SJSA1 (cell line): ENCODE measurements at places on chromosomes 11 and 22. TPM values are rescaled to one million over a fixed set of nuclear protein-coding genes. Genes with fewer than 3 reads are reported as not detected.
A peak's percentile ranks its signal among the peaks of the same experiment; 100 is the strongest.

DNA sequence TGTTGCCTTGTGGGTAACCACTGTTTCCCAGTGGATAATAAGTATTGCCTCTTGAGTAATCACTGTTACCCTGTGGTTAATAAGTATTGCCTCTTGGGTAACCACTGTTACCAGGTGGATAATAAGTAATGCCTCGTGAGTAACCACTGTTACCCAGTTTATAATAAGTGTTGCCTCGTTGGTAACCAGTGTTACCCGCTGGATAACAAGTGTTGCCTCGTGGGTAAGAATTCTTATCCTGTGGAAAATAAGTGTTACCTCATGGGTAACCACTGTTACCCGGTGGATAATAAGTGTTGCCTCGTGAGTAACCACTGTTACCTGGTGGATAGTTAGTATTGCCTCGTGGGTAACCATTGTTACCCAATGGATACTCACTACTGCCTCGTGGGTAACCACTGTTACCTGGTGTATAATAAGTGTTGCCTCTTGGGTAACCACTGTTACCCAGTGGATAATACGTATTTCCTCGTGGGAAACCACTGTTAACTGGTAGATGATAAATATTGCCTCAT lies 24.1 kb upstream of the NXPE4 start:
- no peaks in the 10 kb centered on the region for H3K27me3 ChIP-seq
- H3K27ac ChIP-seq: no peak overlapping the region
- no peak overlapping the region for H3K4me3 ChIP-seq
- no peak for DNase-seq

Gene AIFM3
- total RNA-seq: not detected in 2 replicates

Gene LMF2
- total RNA-seq: 34.7 and 53.5 TPM in 2 replicates

DNA sequence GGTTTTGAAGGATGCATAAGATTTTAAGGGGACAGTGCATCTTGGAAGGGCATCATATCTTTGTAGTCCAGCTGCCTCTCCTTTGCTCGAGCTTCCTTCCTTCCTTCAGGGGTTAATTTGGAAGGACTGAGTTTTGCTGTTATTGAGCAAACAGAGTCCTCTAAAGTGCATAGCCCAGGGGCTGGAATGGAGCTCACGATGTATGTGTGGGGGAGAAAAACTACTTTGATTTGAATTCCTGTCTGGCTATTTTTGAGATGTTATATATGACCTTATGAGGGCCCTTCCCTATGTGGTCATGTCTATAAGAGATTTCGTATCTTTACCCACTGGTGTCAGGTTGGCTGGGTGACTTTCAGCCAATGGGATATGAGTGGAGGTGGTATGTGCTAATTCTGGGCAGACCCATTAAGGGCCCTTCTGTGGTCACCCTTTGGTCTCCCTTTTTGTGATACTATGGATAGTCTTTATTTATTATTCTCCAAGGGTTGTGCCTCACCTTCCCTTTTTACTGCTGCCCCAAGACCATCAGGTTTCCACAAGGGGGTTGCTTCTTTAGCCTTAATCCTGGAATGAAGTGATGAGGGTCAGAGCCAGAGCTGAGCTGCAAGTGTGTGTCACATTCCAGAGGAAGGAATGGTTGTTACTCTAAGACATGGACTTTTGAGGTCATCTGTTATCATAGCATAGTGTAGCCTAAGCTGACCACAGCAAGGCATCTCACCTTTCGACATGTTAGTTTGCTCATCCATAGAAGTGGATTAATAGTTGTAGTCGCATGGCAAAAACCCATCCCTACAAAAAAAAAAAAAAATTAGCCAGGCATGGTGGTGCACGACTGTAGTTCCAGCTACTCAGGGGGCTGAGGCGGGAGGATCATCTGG lies 54.6 kb downstream of the LRRC74B start:
- no peak overlapping the region for H3K4me3 ChIP-seq
- no peak for DNase-seq

Gene OR52H1
- not detected in 2 replicates for total RNA-seq

DNA sequence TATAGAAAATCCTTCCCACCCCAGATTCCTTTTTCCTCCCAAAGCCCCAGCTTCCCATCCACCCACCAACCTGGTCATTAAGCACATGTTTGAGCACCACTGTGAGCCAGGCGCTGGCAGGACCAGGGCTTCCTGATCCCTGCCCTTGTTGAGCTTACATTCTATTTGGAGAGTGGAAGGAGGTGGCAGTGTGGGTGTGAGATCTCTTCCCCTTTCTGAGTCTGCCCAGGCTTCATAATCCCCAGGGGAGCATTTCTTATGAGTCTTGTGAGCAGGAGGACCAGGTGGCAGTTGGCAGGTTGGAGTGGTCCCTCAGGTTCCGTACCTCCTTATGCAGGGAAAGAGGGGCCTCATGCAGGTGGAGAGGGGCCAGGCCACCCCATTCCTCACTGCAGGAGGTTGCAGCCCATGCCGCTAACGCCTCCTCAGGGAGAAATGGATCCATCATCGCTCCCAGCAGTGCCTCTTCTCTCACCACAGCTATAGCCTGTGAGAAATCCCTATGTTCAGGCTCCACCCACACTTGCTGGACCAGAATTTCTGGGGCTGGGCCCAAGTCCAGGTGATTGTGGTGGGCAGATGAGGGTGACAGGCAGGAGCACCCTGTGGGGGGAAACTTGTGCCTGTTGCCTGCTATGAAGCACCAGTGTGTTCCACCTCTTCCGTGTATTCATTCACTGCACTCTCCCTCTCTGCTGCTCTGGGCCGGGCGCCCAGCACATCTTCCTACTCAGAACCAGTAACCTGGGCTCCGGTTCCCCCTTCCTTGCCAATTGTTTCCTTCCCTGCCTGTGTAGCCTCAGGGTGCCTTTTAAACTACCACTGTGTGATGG lies 23.5 kb downstream of the UBE2L3 start:
- H3K36me3 ChIP-seq: peaks cover 73% of the 10 kb centered on the region
- DNase-seq: no peak
- no peak overlapping the region for H3K27ac ChIP-seq
- no peaks in the 10 kb centered on the region for H3K27me3 ChIP-seq
- no peak overlapping the region for H3K4me3 ChIP-seq

GRCh38 chr11:96044311-96044710 lies 120.4 kb upstream of the MTMR2 start:
- H3K36me3 ChIP-seq: no peaks in the 10 kb centered on the region
- H3K27me3 ChIP-seq: no peaks in the 10 kb centered on the region
- H3K27ac ChIP-seq: no peak overlapping the region
- H3K4me1 ChIP-seq: peaks cover 4% of the 10 kb centered on the region; the same call in 1 of the 2 replicates
- no peak overlapping the region for H3K4me3 ChIP-seq

GRCh38 chr11:17504330-17505107 lies 27.9 kb upstream of the ABCC8 start:
- no peak overlapping the region for H3K4me3 ChIP-seq
- no peak overlapping the region for H3K27ac ChIP-seq
- H3K4me1 ChIP-seq: no peaks in the 10 kb centered on the region

- H3K4me3 ChIP-seq: no peak overlapping the region
- H3K27me3 ChIP-seq: 0 out of 2 replicates have a peak, but pooled peaks cover 3% of the 10 kb centered on the region
- H3K27ac ChIP-seq: no peak overlapping the region
- peaks cover 23% of the 10 kb centered on the region for H3K4me1 ChIP-seq
- no peaks in the 10 kb centered on the region for H3K36me3 ChIP-seq
- DNase-seq: no peak
Measured at GRCh38 chr11:2766166-2766565, 66.4 kb upstream of the KCNQ1OT1 start.

Gene MOB2
- total RNA-seq: 3.9 and 9.1 TPM in 2 replicates

GRCh38 chr11:124919898-124920297 lies 848 bp downstream of the HEPN1 start:
- H3K4me3 ChIP-seq: no peak overlapping the region
- peaks cover 11% of the 10 kb centered on the region for H3K4me1 ChIP-seq
- H3K27me3 ChIP-seq: no peaks in the 10 kb centered on the region
- DNase-seq: no peak
- no peaks in the 10 kb centered on the region for H3K36me3 ChIP-seq
- no peak overlapping the region for H3K27ac ChIP-seq

Gene IFITM10
- total RNA-seq: 0.05 TPM in 1 of 2 replicates, not detected in the other

Gene GAL
- total RNA-seq: not detected in 2 replicates

DNA sequence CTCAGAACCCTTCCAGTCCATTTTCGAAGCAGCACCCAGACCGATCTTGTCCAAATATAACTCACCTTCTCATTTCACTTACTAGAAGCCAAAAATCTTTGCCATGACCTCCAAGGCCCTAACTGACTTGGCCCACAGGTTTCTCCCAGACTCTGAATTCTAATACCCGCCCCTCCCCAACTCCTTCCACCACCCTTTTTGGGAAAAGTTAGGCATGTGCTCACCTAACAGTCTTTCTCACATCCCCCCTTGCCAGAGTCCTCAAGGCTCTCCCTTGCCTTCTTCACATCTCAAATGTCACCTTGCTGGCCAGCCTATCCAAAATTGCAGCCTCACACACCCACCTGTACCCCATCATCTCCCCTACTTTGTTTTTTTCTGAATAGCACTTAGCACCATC lies 369.3 kb downstream of the NXPE2 start:
- no peak for DNase-seq
- no peaks in the 10 kb centered on the region for H3K4me1 ChIP-seq
- H3K36me3 ChIP-seq: no peaks in the 10 kb centered on the region
- H3K4me3 ChIP-seq: no peak overlapping the region

DNA sequence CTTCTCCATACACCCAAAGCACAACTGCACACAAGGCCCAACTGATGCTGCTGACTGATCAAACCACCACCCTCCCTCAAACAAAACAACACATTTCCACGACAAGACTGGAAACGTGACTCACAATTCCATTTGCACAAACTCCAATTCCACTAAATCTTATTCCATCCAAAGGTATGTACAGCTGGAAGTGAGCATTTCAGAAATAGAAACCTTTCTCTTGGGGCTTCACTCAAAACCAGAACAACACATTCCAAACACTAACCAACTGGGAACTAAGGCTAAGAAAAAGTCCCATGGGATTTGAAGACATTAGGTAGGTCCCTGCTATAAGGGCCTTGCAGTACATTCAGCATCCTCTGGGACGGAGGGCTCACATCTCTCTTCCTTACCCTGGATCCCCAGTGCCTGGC lies 19.6 kb downstream of the MORC2 start:
- H3K27me3 ChIP-seq: no peaks in the 10 kb centered on the region
- no peak for DNase-seq
- no peak overlapping the region for H3K4me3 ChIP-seq
- peaks cover 95% of the 10 kb centered on the region for H3K36me3 ChIP-seq
- no peaks in the 10 kb centered on the region for H3K4me1 ChIP-seq

DNA sequence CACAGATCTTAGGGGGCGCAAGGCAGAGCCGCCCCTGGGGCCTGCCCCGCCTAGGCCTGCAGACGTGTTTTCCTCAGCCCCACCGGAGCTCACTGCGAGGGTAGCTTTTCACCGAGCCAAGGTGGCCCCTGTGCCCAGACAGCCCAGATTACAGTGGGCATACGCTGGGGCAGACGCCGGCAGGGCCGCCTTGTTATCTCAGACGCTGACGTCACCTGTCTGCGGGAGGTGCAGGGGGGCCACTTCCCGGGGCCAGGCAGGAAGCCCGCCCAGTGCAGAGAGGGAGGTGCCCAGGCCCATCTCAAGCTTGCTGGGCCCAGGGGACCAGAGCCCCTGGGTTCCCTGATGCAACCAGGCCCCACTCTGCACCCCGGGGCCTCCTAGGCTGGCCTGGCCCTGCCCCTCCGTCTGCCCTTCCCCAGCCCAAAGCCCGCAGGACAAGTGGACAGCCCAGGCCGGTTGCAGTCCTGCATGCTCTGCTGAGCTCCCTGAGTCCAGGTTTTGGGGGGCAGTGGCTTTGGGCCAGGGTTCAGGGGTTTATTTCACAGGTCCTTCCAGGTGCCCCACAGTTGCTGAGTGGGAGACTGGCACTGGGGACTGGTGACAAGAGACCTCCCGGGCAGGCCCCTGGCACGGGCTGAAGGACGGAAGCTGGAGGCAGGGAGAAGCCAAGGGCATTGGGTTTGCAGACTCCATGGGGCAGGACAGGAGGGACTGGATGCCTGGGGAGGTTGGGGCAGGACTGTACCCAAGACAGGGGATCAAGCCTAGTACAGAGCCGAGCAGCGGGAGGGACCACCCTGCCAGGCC lies 38.6 kb downstream of the IGF2 start:
- H3K4me3 ChIP-seq: no peak overlapping the region
- peaks cover 54% of the 10 kb centered on the region for H3K4me1 ChIP-seq
- no peaks in the 10 kb centered on the region; the same call in 1 of the 2 replicates for H3K36me3 ChIP-seq
- no peaks in the 10 kb centered on the region for H3K27me3 ChIP-seq
- H3K27ac ChIP-seq: peak overlapping the region; percentile 43; the same call in 1 of the 2 replicates

GRCh38 chr22:42296381-42296853 lies 26.0 kb upstream of the TCF20 start:
- no peaks in the 10 kb centered on the region for H3K36me3 ChIP-seq
- no peaks in the 10 kb centered on the region for H3K4me1 ChIP-seq
- no peak overlapping the region for H3K4me3 ChIP-seq
- no peak overlapping the region for H3K27ac ChIP-seq

Gene CSNK2A3
- total RNA-seq: 0.53 and 2.3 TPM in 2 replicates

Gene AGBL2
- 0.45 TPM in 1 of 2 replicates, not detected in the other for total RNA-seq

Gene RAB3IL1
- 1.8 and 3.0 TPM in 2 replicates for total RNA-seq

- H3K27ac ChIP-seq: no peak overlapping the region
- no peak overlapping the region for H3K4me3 ChIP-seq
- H3K27me3 ChIP-seq: no peaks in the 10 kb centered on the region
- peaks cover 6% of the 10 kb centered on the region; the same call in 1 of the 2 replicates for H3K4me1 ChIP-seq
Measured at GRCh38 chr22:38127869-38128268, 17.4 kb upstream of the BAIAP2L2 start.

Gene SOX10
- total RNA-seq: not detected in 2 replicates

GRCh38 chr22:20805972-20806471 lies 32.1 kb downstream of the SERPIND1 start:
- DNase-seq: peak; percentile 27
- no peak overlapping the region for H3K4me3 ChIP-seq
- H3K4me1 ChIP-seq: peaks cover 20% of the 10 kb centered on the region
- H3K27me3 ChIP-seq: no peaks in the 10 kb centered on the region
- H3K36me3 ChIP-seq: peaks cover 75% of the 10 kb centered on the region

- no peak for DNase-seq
- no peak overlapping the region for H3K4me3 ChIP-seq
Measured at GRCh38 chr11:69834811-69835800, 15.9 kb upstream of the FGF3 start.
